Inflammatory macrophage treated with lipopolysaccharide for 1 hour (primary cell): ENCODE measurements at places on chromosomes 16 and 17.

- DNase-seq = no peak
Observed at GRCh38 chr17:46082257-46082656, 83.2 kb downstream of the STH start.

DNA sequence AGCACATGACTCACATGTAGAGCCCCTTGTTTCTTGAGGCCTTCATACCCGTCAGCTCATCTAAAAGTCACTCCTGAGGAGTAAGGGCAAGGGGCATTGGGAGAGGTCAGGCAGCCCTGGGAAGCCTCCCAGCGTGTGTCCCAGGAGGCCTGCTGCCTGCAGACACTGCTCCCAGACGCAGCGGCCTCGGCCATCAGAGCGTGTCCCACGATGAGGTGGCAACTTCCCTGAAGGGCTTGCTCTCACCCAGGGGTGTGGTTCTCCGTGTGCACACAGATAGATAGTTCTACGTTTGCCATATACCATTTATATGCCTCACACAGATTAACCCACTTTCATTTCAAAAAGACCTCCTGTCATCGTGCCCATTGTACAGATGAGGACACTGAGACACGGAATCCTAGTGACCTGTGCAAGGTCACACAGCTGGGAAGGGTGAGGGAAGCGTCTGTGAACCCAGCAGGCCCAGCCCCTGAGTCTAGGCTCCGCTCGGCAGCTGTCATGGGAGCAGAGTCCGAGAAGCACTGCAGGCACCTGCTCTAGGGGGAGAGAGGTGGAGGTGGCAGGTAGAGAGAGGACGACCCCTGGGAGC, 8.3 kb downstream of the TUBB3 start:
- DNase-seq = no peak

- no peak for DNase-seq
Observed at GRCh38 chr17:36889770-36890349, 47.4 kb upstream of the LHX1 start.

- DNase-seq = no peak
Observed at GRCh38 chr17:69870091-69870530, 204.9 kb upstream of the KCNJ16 start.

DNA sequence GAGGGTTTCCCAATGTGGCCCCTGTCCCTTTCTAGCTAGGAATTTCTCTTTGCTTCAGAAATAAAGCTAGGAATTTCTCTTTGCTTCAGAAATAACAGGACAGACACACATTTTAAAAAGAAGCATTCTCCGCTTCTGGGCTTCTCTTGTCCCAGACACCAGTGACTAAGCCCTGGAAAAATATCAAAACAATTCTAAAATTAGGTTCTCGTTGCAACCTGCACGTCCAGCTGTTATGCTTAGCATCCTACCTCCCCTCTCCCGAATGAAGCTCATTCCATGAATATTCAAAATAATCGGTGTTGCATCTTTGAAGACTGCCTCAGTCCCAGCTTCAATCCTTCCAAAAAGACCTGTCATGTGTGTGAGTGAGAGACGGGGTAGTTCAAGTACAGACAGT, 45.6 kb upstream of the WSCD1 start:
- DNase-seq = no peak

- DNase-seq = no peak
Observed at GRCh38 chr17:153851-154250, 16.5 kb downstream of the SCGB1C2 start.

DNA sequence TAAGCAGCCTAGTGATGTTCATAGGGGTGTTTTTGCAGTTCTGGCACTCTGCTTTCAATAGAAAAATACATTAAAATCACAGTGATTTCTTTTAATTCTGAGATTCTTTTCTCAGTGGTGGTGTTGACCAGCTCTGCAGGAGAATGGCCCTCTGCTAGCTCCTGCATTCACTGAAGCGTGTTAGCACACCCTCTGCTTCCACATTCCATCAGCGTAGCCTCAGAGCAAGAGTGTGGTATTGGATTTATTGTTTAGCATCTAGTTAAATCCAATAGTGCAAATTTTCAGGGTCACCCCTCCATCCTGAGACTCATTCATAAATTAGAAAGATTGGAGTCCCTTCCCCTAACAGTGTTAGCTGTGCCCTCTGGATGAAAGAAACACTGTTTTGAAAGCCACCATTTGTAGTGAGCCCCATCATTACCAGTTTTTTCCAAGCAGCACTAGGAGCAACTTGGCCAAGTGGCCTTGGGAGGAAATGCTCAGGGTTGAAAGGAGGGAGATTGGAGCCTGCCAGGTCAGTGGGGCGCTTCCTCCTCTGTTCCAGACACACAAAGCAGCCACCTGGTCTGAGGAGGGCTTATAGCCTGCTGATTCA, 45.7 kb downstream of the B9D1 start:
- DNase-seq = no peak

- DNase-seq = no peak
Observed at GRCh38 chr17:30534298-30534697, 57.1 kb downstream of the GOSR1 start.

GRCh38 chr17:42097691-42098631, at the start of gene ZNF385C:
ZNF385C (minus strand) TSS chr17:42098473; CDS start chr17:42063056, 35,417 bp downstream.
- DNase-seq = no peak

DNA sequence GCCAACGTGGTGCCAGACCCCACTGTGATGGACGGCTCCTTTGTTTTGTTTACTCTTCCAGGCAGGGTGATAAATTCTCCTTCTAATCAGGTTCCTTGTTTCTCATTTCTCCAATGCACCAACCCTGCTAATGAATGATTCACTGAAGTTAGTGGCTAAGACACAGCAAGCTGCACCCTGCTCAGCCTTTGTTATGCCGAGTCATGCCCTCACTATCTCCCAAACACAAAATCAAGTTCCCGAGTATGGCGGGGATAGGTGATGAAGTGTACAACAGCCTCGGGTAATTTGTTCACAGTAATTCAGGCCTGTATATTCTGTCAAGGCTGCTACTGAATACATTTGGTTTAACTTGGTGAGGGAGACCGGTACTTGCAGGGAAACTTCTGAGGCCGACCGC, 83.8 kb upstream of the HS3ST4 start:
- DNase-seq = no peak

- no peak for DNase-seq
Observed at GRCh38 chr17:33287096-33287725, 5.9 kb downstream of the ASIC2 start.

DNA sequence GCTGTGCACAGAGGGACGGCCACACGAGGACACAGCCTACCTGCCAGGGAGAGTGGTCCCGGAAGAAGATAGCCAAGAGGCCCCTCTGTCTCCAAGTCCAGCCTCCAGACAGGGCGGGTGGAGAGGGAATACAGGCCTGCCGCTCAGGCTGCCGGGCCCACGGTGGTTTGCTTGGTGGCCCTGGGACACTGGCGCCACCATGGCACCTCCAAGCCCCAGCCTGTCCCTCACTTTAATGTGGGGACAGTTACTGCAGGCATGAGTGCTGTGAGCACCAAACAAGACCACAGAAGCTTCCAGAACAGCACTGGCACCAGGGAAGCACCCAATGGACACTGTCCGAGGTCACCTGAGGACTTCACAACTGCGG, 22.0 kb upstream of the CHMP6 start:
- no peak for DNase-seq

DNA sequence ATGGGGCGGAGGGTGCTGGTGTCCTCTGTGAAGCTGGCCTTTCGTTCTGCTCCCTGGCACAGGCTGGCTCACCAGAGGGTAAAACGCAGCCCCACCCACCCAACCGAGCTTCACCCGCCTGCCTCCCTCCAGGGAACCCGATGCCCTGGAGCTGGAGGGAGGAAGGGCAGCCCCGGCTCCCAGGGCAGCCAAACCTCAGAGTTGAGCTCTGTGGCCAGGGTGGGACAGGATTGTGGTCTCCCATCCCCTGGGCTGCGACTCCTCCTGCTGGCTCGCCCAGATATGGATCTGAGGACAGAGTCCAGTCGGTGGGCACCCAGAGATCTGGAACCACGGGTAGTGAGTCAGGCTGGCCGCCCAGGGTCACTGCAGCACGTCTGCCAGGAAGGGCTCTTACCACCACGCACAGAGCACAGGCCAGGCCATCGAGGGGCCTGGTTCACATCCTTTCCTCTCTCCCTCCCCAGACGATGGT, 42.6 kb upstream of the CHMP6 start:
- DNase-seq = no peak

- no peak for DNase-seq
Observed at GRCh38 chr17:63387656-63388340, 58.3 kb downstream of the CYB561 start.

- DNase-seq = no peak
Observed at GRCh38 chr16:66388350-66389139, 22.1 kb downstream of the CDH5 start.

GRCh38 chr17:36657763-36658490, 56.5 kb downstream of the MRM1 start:
- DNase-seq = no peak
